Stimulated activated CD4-positive, alpha-beta T cell treated with anti-CD3 and anti-CD28 coated beads, Interleukin-1b, Interleukin-23, amount 100 ng/mL, for 1 hour (primary cell): ENCODE measurements at places on chromosomes 12 and 14.

GRCh38 chr12:68374307-68374982 lies 42.3 kb upstream of the MDM1 start:
- DNase-seq, result peak; percentile 17

- no peak for DNase-seq
These were observed 267.7 kb upstream of the G2E3 start for GRCh38 chr14:30291216-30291615.

GRCh38 chr12:108356835-108357806 lies 18.0 kb upstream of the CMKLR1 start:
- no peak for DNase-seq

GRCh38 chr12:76266797-76267196 lies 81.4 kb downstream of the BBS10 start:
- no peak for DNase-seq

- no peak for DNase-seq
These were observed 97.7 kb downstream of the PPM1A start for GRCh38 chr14:60346706-60347105.

GRCh38 chr12:98725476-98726247 lies 80.6 kb downstream of the APAF1 start:
- no peak for DNase-seq

DNA sequence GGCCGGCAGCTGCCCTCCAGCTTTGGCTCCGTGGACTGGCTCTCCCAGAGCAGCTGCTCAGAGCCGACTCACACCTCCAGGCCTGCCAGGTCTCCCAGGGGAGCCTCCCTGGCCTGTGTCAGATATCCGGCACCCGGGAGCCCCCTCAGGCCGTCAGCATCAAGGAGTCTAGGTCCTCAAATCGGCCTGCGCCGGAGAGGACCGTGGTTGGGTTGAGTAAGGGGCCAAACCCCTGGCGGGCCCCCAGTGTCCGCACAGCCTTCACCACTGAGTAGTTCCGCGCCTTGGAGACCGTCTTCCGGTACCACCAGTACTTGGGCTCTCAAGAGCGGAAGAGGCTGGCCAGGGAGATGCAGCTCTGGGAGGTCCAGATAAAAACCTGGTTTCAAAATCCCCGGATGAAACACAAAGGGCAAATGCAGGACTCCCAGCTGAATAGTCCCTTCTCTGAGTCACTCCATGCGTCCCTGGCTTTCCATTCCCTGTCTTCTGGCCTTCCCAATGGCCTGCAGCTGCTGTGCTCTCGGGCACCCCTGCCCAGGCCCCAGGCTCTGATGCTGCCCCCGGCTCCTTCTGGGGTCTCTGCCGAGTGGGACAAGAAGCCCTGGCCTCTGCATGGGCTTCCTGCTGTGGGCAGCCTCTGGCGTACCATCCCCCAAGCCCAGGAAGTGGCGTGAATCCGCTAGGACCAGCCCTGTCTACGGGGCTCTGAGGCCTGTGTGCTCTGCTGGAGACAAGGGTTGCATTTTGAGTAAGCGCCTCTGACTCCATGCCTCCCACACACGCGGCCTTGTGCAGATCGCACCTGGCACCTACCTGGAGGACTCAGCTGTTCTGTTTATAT lies 245.1 kb upstream of the ATXN7L3B start:
- DNase-seq, result no peak

DNA sequence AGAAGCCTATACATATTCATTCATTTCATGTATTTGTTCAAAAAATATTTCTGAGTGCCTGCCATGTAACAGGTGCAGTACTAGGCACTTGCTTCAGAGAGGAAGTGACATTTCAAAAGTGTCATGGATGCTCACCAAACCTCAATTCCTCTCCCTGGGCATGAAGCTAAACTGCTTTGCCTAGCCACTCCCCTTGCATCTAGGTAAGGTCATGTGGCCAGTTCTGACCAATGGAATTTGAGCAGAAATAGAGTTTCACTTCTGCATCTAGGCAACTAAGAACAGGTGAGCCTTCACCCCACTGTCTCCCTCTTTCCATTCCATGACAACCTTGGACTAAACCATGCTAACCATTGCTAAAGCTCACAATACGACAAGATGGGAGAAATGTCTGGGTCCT lies 27.6 kb downstream of the TC2N start:
- DNase-seq, result no peak

DNA sequence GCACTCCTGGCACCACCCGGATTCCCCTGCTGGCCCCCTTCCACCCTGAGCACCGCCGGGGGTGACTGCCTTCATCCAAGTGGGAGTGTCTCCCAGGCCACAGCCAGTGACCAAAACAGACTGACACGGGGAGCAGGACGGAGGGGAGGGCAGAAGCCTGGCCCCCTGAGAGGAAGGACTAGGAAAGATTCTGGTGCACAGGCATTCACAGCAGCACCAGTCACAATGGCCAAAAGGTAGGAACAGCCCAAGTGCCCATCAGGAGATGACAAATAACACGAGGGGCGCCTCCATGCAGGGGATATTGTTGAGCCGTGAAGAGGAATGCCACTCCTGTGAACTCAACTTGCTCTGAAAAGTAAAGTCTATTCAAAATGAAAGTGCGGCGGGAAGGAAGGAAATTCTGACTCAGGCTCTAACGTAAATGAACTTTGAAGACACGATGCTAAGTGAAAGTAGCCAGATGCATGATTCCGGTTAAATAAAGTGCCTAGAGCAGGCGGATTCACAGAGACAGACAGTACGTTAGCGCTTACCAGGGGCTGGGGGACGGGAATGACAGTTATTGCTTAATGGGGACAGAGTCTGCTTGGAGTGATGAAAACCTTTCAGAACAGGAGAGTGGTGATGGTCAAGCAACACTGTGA lies 146.1 kb upstream of the NCOR2 start:
- DNase-seq, result peak; percentile 24

DNA sequence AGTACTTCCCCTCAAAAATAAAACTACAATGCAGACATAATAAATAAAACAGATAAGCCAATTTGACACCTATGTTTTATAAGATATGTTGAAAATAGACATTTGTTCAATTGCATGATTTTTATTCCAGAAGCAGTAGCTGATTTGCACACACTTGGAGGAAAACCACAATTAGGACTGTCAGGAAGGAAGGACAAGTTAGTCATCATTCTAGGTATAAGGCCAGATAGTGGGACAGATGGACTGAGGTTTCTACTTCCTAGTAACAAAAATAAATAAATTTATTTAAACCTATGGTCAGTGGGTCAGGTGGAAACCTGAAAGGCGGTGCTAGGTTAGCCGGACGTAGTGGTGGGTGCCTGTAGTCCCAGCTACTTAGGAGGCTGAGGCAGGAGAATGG lies 141.8 kb upstream of the RASSF8 start:
- DNase-seq, result no peak

- no peak for DNase-seq
These were observed 167.1 kb downstream of the CAND1 start for GRCh38 chr12:67436230-67436629.

DNA sequence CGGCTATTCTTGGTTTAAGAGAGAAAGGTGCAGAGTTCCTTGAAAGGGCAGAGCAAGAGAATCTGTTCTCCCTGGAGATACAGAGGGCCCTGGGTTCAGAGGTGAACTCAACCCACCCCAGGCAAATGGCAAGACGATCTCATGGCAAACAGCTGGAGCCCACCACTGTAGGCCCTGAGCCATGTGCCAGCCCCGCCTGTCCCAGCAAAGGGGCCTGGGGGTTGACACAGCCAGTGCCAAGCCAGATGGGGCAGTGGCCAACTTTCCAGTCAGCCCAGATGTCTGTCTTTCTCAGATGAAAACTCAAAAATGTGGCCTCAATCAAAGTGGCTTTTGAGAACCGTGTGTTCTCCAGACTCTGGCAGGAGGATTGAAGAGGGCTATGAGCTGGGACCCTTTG lies 51.8 kb downstream of the ISCA2 start:
- DNase-seq, result no peak

DNA sequence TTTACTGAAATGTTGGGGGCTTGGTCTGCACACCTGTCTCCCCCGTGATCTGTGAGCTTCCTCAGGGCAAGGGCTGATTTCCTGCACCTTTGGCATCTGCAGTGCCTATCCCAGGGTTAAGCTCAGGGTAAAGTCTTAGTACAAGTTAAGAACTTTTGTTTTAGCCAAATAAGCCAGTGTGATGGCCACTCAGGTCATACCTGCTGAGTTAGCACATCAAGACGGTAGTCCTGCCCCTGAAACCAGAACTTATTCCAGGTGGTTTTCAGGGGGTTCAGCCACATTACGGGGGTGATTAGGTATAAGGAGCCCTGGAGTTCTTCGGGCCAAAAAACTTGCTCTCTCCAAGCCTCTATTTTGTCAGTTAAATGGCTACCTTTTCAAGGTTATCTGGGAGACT lies 21.6 kb upstream of the CHST11 start:
- DNase-seq, result no peak

DNA sequence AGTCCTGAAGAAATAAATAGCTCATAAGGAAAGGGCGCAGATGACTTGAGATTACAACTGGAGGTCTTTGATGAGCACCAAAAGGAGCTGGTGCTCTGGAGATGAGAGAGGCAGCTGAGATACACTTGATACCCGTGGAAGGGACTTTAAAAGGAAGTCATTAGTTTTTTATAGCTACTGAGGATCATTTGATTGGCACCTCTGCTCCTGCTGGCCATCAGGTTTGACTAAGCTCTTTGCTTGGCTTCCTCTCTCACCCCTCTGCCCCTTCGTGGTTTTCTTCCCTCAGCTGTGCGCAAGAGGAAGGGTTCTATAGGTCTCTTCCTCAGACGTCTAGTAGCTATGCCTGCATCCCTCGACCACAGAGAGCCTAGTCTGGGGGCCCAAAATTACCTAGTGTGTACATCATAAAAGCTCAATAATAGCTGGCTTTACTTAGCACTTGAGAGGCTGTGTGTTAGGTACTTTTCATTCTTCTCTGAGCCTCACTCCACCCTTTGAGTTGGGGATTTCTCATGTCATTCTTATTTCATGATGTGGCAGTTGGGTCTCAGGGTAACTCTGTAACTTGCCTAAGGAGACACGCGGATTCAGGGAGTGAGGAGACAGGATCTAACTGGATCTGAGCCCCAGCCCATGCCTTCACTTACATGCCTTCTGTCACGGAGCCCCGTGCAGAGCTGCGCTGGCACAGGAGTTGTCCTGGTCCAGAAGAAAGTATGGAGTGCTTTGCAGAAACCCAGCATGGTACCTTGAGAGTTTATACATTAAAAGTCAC lies 68.4 kb upstream of the ASPG start:
- no peak for DNase-seq

DNA sequence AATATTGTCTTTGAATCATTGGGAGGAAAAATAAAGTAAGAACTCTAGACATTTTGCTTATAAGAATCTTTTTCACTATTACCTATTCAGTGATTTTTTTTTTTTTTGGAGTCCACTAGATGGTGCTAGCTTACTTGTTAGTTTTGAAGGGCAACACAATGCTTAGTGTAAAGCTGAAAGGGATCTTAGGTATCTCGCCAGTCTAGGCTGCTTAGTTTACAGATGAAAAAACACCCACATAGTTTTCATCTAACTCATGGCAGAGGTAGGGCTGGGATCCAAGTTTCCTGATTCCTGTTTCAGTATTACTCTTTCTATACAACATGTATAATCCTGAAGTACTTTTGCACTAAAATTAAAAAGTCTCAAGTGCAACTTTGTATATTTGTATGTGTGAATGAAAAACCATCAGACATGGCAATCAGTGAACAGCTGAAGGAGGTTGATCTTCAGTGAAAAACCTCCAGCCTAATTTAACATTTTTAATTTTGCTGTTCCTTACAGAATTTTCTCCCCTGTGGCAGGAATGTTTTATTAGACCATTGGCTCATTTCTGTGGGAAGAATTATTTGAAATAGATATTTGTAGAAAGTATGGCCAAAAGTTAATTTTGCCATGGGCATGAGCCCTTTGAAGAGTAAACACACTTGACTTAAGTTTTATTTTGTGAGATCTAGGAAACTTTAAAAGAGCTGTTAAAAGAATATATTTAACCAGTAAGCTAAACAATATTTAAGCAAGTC lies 40.7 kb downstream of the LRRIQ1 start:
- no peak for DNase-seq

DNA sequence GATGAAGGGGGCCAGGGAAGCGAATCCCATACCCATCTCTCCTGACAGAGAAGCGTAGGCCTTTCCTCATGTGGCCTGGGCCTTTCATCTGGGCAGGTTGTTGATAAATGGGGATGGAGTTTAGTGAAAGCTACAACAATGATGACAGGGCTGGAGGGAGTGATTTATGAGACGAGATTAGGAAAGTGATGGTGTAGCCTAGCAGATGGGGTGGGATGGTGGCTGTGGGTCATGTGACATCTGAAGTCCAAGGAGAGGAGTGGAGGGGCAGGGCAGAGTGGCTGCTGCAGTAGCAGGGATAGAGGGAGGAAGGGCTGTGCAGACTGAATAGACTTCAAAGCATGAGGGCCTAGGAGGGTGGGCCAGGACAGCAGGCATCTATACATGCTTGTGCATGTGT lies 85.5 kb downstream of the ADCK1 start:
- no peak for DNase-seq
